GM19239 (cell line): ENCODE measurements at places on chromosomes 1 and 21.

- DNase-seq, result no peak
Measured at GRCh38 chr1:64183395-64184002, 19.9 kb upstream of the UBE2U start.

GRCh38 chr1:162138112-162138511 lies 68.6 kb downstream of the NOS1AP start:
- DNase-seq, result no peak

GRCh38 chr21:15992171-15992570 lies 262.4 kb downstream of the USP25 start:
- no peak for DNase-seq

DNA sequence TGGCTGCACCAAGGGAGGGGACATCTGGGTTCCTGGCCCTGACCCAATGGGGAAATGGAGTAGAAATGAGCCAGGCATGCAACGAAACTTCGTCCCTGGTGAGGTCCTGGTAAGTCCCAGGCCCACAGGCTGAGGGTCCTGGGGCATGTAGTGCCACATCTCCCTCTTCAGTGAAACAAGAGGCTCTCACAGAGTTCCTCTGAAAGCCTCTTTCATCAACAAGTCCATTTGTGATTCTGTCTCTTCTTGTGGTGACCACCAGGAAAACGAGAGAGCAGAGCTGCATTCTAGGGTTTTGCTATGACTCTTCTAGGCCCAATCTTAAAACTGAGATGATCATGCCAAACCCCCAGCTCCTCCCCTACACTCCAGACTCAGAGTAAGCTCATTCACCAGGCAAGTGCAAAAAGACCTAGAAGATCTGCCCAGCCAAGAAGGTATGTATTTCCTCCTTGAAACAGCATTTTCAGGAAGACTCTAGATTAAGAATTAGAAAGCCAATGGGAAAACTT lies 24.3 kb upstream of the RNF220 start:
- no peak for DNase-seq

DNA sequence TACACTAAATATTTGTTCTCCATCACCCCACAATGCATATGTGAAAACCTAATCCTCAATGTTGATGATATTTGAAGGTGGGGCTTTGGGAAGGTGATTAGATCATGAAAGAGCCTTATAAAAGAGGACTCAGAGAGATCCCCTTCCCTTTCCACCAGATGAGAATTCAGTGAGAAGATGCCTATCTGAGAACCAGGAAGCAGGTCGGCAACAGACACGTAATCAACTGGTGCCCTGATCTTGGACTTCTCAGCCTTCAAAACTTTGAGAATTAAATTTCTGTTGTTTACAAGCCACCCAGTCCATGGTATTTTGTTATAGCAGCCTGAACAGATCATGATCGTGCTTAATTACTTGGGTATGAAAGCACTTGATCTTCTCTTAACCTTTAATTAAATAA lies 329.4 kb downstream of the KCNT2 start:
- DNase-seq, result no peak

DNA sequence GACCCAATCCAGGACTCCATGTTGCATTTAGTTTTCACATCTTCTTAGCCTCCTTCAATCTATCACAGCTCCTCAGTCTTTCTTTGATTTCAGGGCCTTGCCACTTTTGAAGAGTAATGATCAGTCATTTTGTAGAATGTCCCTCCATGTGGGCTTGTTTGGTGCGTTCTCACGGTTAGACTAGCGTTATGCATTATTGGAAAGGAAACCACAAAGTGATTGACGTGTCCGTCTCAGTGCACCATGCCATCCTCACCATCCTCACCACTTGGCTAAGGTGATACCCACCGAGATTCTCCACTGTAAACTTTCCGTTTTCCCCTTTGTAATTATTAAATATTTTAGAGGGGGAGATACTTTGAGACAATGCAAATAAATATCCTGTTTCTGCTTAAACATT lies 59.6 kb upstream of the OLIG2 start:
- no peak for DNase-seq

- no peak for DNase-seq
Measured at GRCh38 chr1:108505763-108506070, 54.2 kb upstream of the EEIG2 start.

GRCh38 chr1:1906185-1907097 lies 8.6 kb upstream of the CALML6 start:
- DNase-seq, result peak; percentile 71

DNA sequence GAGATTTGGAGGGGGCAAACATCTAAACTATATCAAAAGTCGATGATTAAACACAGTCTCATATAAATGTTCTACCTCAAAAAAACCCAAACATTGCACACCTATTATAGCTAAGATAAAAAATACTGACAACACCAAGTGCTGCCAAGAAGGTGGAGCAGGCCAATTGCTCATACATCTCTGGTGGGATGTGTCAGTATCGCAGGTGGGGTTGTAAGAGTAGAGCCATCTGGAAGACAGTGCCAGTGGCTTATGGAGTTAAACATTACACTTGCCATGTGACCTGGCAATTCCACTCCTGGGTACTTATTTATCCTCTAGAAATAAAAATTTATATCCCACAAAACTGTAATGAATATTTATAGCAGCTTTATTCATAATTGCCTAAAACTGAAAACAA lies 213.4 kb downstream of the DISC1 start:
- DNase-seq, result no peak

- no peak for DNase-seq
Measured at GRCh38 chr1:83545066-83545862, 453.7 kb downstream of the TTLL7 start.

- DNase-seq, result no peak
Measured at GRCh38 chr1:55057956-55058298, 18.6 kb downstream of the PCSK9 start.
